Fibroblast of upper back skin (primary cell): ENCODE measurements at places on chromosomes 1 and 21.

GRCh38 chr1:154495496-154496273 is 6.3 kb upstream of the TDRD10 start:
- no peak for DNase-seq

DNA sequence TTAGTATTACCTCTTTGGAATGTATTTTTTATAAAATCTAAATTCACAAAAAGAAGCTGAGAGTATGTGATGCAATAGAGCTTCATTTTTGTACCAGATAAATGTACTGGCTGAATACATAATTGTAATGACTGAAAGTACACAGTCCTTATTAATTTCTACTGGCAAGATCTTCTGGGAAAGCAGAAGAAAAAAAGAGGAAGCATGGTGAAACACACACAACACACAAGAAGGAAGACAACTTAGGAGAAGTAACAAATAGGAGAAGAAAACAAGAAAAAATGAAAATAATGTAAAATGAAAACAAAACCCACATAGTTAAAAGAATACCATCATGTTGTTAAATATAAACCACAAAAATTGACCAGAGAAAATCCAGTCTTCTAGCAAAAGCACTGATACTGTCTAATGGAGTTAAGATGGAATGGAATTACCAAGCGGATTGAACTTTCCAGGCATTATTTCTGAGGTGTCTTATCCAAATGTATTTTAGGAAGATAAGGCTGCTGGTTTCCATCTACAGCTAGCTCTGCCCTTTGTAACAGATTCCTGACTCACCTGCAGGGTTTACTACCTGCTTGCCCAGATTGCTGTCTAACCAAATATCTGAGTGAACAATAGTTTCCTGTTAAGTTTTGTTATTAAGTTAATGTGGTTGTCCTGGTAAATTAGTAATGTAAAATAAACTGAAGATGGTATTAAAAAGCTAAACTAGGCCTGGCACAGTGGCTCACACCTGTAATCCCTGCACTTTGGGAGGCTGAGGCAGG is 4.5 kb upstream of the COP1 start:
- DNase-seq, result no peak

DNA sequence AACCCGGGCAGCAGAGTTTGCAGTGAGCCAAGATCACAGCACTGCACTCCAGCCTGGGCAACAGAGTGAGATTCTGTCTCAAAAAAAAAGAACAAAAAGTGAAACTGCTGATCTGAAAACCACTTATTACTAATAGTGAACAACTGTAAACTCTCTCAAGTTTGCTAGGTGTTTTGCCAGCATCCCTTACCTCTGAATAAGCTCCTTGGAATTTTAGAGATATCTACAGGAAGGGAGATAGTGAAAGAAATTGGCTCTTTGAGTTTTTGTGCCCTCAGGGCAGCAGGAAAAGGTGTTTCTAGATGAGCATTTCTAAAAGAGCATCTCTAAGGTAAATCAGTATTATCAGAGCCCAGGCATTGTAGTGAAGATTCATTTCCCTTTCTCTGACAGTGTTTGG is 27.1 kb downstream of the PARK7 start:
- peak; percentile 12 for DNase-seq

GRCh38 chr1:37647281-37647680 is 12.6 kb upstream of the RSPO1 start:
- no peak for DNase-seq

- no peak for DNase-seq
Observed at GRCh38 chr1:152022474-152022873, 14.3 kb downstream of the S100A11 start.

DNA sequence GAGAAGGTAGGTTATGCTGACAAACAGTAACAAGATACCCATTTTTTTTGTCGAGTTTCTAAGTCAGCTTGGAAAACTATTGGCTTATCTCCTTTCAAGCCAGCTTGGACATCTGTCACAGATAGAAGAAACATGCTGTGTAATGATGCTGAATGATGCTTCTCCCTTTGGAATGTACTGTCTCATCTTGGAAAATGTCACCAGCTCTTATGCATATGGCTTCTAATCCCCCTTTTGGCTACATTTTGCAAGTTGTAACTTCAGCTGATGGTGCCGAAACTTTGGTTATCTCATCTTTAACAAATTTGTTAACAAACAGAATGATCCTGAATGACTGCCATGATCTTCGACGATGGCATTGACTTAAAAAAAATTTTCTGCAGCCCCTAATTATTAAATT is 68.8 kb upstream of the ST6GALNAC3 start:
- peak; percentile 31 for DNase-seq

- no peak for DNase-seq
Observed at GRCh38 chr1:77688939-77689338, 6.5 kb upstream of the ZZZ3 start.

GRCh38 chr1:109213345-109213823 is 334 bp upstream of the SARS1 start:
- DNase-seq, result no peak

DNA sequence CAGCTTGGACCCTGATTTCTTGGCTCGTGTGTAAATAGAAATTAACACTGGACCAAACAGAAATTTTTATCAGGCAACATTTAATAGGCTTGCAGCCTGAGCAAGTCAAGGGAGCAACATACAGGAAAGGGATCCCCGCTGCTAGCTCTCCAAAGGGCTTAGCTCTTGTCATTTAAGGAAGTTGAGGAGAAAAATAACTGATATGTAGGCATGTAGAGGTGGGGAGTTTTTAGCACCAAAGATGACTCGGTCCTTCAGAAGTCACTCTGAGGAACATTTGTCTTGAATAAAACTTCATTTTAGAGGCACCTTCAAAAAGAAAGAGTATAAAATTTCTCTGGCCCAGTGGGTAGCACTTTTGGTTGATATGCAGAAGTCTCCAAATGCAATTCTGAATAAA is 27.1 kb downstream of the GBP2 start:
- DNase-seq, result no peak

DNA sequence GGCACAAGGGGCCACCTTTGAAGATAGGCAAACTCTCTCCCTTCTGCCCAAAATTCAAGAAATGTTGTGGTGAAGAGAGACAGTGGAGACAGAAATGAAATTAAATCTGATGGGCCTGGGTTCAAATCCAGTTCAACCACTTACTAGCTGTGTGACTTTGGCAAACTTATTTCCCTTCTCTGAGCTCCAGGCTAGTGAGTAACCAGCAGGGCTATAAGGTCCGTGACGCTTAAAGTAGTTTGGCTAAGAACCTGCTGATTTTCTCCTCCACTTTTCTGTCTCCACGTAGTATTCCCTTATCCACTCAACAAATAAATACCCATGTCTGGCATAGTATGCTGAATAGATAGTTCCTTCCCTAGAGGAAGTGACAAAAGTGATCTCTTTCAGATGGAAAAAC is 1.9 kb downstream of the SLC2A1 start:
- no peak for DNase-seq

GRCh38 chr1:51581238-51581637 is 35.7 kb upstream of the OSBPL9 start:
- no peak for DNase-seq

GRCh38 chr1:230626232-230626631 is 16.0 kb upstream of the COG2 start:
- no peak for DNase-seq

DNA sequence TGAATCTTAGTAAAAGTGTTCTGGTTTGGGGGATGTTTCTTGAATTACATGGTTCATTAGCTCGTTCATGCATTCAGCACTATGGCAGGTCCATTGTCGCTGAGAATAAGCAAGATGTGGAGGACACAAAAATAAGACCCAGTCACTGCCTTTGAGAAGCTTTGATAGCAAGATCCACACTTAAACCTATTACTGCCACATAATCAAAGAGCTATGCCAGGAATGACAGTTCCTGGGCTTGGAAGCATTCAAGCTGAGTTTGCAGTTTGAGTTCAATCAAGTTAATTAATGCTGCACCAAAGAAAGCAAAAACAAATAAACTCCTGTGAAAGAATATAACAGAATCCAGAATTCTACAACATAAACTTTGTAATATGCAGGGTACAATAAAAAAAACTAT is 131.8 kb downstream of the MIS18A start:
- DNase-seq, result peak; percentile 9

DNA sequence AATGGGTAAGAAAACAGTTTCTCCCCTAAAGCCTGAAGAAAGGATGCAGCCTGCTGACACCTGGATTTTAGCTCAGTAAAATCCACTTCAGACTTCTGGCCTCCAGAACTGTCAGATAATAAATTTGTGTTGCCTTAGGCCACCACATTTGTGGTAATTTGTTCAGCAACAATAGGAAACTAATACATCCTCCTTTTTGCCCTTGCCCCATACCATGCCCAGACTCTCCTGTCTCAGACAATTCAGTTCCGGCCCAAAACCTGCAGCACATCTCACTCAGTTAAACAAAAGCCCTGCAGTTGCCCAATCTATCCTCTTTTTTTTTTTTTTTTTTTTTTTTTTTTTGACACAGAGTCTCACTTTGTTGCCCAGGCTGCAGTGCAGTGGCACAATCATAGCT is 25.8 kb downstream of the SMIM12 start:
- DNase-seq, result no peak

GRCh38 chr1:230643908-230644307 is 1.6 kb downstream of the COG2 start:
- DNase-seq, result peak; percentile 33

GRCh38 chr1:67290236-67290635 is 17.4 kb upstream of the IL12RB2 start:
- DNase-seq, result no peak

GRCh38 chr1:181855380-181855779 is 206.1 kb downstream of the ZNF648 start:
- no peak for DNase-seq

DNA sequence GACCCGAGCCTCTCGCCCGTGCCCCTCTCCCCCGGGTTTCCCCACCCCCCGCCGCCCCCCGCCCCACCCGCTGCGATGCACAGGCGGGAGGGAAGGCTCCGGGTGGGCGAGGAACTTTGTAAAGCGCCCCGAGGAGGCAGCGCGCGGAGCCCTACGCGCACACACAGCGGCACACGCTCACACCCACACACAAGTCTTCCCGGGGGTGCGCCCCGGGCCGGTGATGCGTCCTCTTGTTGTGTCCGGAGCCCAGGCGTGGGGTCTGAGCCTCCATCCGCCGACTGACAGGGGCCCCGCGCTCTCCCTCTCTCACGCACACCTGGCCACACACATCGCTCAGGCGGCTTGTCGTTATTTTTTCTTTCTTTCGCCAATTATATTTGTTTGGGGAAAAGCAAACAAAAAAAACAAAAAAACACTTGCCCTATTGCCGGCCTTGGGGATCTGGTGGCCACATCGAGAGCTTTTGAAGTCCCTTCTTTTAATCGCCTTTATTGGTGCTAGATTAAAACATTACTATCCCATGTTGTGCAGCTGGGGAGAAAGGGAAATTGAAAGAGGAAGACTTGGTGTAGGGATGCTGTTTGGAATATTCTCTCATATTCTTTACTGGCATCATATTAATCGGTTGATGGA is 770 bp downstream of the NTNG1 start:
- DNase-seq, result peak; percentile 22

DNA sequence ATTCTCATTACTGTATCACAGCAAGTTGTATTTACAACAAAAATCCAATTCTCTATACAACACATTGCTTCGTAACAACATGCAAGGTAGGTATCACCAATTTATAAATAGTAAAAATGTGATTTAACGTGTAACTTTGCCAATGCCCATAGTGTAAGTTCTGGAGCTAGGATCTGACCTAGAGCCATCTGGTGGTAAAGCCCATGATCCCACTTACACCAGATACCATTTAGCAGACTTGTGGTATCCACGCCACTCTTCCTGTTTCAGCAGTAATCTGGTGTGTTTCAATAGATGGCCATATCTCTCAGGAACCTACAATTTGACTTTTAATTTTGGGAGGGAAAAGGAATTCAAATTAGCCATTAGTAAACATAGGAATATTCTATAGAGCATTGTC is 10.2 kb downstream of the SETSIP start:
- DNase-seq, result no peak

DNA sequence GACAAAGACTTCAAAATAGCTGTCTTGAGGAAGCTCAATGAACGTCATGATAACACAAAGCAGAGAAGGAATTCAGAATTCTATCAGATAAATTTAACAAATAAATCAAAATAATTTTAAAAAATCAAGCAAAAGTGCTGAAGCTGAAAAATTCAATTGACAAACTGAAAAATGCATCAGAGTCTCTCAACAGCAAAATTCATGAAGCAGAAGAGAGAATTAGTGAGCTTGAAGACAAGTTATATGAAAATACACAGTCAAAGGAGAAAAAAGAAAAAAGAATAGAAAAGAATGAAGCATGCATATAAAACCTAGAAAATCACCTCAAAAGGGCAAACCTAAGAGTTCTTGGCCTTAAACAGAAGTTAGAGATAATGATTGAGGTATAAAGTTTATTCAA is 21.0 kb upstream of the UHMK1 start:
- no peak for DNase-seq

- no peak for DNase-seq
Observed at GRCh38 chr1:48058135-48059025, 61.2 kb upstream of the TRABD2B start.

DNA sequence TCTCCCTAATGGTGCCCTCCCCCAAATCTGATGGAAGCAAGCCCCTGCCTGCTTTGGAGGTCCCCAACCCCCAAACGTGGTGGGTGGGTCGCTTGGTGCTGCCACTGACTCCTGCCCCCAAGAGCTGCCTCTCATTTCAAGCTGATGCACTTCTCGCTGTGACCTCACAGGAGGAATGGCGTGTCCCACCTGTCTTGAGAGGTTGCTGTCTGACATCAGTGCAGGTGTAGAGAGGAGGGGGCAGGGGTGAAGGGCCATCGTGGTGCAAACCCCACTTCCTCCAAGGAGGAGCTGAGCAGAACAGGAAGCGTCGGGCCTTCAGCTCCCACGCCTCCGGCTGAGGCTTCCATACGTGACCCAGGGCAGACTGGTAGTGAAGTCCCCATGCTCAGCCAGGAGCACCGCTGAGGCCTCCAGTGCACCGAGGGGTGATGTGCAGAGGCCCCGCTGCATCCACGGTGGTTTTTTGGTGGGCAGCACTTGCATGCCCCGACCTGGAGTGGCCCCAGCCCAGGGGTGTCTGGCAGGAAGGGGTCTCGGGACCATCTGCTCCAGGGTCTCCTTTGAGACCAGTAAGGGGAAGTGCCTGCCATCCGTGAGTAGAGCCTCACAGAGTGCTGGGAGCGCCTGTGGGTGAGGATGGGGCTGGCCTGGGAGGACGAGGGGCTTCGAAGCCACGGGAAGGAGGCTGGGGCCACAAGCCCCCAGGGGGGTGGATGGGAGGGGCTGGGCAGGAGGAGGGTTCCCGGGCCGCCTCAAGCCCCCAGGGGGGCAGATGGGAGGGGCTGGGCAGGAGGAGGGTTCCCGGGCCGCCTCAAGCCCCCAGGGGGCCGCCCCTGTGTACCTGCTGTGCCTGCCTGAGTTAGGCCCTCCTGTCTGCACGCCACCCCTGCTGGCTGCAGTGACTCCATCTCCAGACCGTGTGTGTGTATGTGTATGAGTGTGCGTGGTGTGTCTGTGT is 39.8 kb downstream of the WDR4 start:
- DNase-seq, result no peak
